ENCODE measurements at places on chromosomes 2 and 18.

GRCh38 chr2:63785096-63785495 is 56.6 kb upstream of the UGP2 start:
- DNase-seq, result no peak

- DNase-seq, result no peak
Observed at GRCh38 chr2:152100961-152101360, 2.1 kb upstream of the CACNB4 start.

DNA sequence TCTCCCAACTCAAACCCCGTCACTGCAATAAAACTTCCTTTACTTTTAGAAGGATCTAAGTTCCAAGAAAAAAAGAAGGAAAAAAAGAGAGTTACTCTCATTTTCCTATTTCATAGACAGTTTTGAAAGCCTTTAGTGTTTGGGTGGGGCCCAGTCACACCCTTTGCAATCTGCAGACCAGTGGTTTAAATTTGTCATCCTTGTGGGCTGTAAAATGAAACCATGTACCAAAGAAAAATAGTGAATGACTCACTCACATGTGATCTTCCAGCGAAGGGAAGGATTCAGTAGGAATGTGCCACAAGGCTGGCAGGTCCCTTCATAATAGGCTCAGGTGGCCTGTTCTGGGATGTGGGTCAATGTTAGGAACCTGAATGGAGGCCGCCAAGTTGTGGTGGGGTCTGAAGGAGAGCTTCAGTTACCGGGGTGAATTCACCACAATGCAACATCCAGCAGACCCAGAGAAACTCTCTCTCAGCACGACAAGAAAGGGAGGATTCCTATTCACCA is 28.3 kb downstream of the ANXA4 start:
- peak; percentile 90 for DNase-seq

DNA sequence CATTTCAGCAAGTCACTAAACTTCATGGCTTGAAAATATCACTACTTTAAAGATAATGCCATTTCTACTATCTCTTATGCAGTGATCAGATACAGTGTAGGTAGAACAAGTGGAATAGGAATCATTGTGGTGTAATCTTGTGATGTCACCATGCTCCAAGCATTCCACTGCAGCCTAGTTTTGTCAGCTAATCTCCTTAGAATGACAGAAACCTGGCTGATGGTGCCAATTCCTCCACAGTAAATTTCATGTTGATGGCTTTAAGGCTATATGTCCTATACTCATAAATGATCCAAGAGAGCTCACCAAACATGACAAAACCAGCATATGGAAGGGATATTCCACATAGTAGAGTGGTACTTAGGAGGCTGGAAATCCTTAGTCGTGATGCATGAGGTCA is 184.9 kb downstream of the PDE1A start:
- DNase-seq, result no peak

DNA sequence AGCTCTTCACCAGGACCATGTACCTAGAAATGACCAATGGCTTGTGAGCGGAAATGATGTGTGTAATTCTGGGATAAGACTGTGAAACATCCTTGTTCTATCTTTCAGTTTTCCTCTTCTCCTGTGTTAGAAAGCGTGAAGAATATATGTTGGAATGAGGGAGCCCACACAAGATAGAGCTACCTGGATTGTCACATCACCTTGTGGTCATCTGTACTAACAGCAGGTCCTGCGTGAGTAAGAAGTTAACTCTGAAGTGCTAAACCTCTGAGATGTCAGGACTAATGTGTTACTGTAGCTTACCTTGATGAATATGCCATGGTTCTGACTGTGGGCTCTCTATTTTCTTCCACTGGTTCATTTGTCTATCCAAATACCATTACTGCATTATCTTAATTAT is 75.6 kb downstream of the FASTKD2 start:
- DNase-seq, result no peak

GRCh38 chr18:57802213-57803102 is 657 bp downstream of the ATP8B1 start:
- DNase-seq, result no peak

GRCh38 chr2:75277111-75277510 is 77.8 kb upstream of the TACR1 start:
- DNase-seq, result no peak

- DNase-seq, result no peak
Observed at GRCh38 chr2:113223813-113224212, 50.0 kb downstream of the PSD4 start.

DNA sequence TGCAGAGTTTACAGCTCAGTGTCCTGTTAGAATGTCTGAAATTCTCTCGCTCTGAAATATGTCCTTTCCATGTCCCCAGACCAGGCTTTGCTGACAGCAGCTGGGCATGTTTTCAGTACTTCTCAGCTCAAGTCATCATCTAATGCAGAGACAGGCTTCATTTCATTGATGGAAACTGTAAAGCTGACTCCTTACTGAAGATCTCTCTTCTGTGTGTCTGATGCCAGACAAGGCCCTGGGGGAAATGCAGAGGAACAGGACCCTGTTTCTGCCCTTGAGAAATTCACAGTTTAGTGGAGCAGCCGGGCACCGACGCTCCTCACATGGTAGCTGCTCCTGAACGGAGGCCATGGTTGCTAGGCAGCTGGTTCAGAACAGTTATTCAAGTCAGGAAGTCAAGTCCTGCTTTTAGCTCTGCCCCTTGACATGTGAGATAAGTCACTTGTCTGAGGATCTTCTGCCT is 24.6 kb upstream of the FZD7 start:
- DNase-seq, result peak; percentile 7

DNA sequence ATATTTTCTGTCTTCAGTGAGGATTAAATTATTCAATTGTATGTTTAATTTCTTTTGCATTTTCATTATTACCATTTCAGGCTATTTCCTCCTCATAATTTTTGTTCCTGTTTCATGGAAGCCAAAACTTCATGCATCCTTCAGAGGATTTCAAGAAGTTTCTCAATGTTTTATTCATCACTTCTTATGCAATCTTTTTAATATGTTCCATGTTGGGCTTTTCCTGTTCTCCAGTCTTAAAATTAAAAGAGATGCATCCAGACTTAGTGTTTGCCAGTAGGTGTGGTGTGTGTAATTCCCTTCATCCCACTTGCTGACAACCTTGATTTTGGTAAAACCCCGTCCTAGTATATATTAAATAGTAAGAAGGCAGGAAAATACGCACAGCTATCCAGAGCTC is 190.0 kb downstream of the EN1 start:
- no peak for DNase-seq

DNA sequence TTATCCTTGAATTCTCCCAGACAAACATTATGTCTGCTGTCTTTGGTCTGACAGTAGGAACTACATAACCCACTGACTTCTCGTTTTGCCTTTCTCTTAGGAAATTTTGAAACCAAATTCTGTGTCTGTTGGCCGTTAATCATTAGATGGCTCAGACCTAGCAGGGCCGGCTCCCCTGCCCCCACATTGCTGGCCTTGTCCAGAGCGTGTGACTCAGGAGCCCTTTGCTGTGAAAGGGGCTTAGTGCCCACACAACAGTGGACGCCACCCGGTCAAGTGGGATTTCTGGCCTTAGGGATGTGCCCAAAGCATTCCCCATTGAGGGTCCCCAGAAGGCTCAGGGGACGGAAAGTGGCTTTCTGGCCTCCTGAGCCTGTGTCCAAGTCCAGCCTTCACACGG is 137.5 kb downstream of the CTIF start:
- DNase-seq, result peak; percentile 73

GRCh38 chr2:179031731-179032408 is 18.1 kb downstream of the CCDC141 start:
- no peak for DNase-seq

DNA sequence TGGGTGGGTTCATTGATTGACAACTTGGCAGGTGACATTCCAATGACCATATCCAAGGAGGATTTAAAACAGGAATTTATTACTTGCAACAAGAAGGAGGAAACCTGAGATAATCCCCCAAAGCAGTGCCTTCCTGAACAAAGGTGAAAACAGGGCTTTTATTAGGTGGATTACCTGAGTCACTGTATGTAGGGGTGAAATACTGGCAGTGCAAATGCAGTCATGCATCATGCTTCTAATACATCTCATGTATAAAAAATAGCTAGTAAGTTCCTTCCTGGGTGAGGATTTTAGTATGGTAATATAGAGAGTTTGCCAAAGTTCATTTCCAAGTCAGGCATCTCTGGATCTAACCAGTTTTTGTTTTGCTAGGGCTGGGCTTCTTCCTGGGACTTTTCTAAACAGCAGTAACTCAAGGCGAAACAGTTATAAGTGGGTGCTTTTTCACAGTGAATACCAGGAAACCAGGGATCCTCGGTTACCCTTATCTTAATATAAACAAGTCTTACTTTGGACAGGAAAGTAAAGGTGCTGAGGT is 583.4 kb upstream of the LRRTM1 start:
- DNase-seq, result no peak

DNA sequence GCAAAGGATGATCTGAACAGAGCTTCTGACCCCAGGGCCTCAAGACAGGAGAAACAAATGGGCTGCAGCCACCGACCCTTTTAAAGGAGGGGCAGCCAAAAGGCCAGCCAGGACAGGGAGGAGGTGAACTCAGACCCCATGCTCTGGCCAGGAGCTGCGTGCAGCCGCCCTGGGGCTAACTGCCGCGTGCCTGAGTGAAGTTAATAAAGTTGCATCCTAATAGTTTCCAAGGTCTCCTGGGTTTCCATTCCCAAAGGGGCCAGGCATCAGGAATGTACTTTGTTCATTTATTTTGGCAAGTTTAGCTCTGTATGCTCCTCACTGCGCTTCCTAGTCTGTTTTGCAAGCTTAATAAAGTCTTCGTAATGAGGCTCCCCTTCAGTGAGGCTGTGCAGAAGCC is 60.7 kb downstream of the EN1 start:
- no peak for DNase-seq

GRCh38 chr2:196985511-196986183 is 59.1 kb upstream of the PGAP1 start:
- peak; percentile 72 for DNase-seq

DNA sequence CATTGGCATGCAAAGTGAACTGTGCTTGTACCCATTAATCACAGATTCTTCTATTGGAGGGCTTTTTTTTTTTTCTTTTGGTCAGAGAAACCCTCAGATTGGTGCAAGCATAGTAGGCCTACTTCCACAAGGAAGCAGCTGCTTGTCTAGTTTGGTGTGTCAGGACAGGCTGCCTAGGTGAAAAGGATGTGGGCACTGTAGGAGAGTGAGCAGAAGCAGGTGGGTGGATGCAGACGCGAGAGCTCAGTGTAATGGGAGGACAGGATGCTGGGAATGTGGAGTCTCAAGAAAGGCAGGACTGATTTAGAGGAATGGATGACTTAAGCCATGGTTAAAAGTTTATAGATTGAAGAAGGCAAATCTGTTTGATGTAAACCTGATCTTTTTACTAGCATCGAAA is 3.1 kb downstream of the ELP2 start:
- DNase-seq, result no peak

DNA sequence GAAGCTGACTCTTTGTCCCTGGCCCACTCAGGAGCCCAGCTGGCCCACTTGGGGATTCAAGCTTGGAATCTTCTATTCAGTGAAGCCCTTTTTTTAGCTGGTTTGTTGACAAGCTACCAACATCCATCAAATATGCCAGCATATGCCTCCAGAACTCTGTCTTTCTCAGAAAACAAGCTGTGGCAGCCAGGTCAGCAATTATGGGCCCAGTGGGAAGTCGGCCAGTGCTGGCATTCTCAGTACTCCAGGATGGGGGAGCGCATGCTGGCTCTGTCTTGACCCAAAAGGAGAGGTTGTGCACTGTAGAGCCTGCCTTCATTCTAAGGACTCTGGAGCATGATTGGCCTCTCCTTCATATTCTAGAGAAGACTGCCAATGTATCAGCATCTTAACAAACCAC is 401.5 kb downstream of the CNTNAP5 start:
- no peak for DNase-seq

DNA sequence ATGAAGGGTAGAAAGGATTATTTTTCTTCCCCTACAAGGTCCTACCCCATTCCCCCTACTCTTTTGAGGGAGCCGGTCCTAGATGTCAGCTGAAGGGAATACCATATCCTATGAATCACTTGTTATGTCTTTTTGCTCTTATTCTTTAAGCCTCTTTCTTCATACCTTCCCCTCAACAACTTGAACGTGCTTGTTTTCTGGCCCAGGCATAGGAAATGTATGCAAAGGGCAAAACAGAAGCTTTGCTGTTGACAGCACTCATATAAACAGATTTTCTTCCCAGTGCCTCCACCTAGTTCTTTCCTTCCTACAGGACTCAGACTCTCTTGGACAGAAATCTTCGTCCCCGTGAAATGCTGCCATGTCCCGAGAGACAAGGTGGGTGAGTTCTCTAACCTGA is 64.6 kb downstream of the TMEM17 start:
- DNase-seq, result no peak

DNA sequence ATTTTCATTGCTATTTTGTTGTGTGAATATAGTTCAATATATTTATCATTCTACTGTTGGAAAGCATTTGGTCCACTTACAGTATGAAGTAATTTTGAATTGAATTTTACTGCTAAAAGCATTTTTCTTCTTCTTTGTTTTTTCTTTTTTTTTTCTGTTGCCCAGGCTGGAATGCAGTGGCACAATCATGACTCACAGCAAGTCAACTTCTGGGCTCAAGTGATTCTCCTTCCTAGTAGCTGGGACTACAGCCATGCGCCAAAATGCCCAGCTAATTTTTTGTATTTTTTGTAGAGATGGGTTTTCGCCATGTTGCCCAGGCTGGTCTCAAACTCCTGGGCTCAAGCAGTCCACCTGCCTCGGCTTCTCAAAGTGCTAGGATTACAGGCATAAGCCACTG is 2.4 kb upstream of the ETAA1 start:
- no peak for DNase-seq

- no peak for DNase-seq
Observed at GRCh38 chr2:169822036-169822435, 2.7 kb downstream of the METTL5 start.

GRCh38 chr18:40708726-40709125 is 1246.3 kb upstream of the PIK3C3 start:
- no peak for DNase-seq

GRCh38 chr2:19425419-19425818 is 67.0 kb upstream of the OSR1 start:
- no peak for DNase-seq
